ENCODE measurements at places on chromosomes 6 and 20.

GRCh38 chr6:3874069-3874468, 24.9 kb downstream of the FAM50B start:
- no peak for DNase-seq

- no peak for DNase-seq
Observed at GRCh38 chr6:104884867-104885517, 25.3 kb upstream of the HACE1 start.

DNA sequence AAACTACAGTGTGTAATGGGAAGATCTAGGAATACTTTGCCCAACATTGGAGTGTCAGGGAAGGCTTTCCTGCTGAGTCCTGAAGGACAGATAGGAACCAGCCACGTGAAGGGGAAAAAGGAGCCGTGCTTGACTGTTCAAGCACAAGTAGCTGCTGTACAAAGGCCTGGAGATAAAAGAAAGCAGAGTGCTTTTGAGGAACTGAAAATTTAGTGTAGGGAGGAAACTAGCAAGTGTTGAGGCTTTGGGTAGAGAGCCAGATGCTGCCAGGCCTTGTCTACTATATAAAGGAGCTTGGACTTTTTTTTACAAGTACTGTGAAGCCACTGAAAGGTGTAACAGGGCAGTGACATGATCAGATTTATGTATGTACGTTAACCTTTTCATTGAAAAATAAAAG, 39.0 kb downstream of the DSE start:
- no peak for DNase-seq

DNA sequence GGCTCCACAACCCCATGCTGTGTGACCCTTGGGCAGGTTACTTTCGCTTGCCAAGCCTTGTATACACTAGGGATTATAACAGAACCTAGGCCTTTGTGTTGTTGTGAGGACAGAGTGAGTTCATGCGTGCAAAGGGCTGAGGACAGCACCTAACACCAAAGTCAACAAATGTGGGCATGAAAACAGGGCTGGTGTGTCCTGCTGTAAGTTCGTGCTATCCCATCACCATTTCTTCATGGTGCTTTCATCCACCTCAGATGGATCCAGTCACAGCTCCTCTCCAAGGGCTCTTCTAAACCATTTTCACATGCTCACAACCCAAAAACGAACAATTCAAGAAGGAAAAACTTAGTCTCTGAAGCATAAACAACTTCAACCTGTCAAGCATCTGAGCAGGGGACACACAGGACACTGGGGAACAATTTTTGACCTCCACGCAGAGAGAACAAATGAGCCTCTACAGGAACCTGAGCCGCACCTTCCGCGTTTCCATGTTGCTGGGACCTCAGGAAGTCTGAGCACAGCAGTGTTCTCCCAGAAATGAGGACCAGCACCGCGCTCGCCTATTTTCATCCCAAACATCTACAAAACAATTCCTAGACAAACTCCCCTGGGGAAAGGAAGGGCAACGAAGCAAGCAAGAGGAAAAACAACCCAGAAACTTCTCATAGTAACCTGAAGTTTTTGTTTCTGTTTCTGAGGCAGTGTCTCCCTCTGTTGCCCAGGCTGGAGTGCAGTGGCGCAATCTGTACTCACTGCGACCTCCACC, 3.1 kb downstream of the LRP11 start:
- no peak for DNase-seq

Data from astrocyte of the hippocampus (primary cell).